ENCODE measurements at places on chromosomes 7 and 10.
A peak's percentile ranks its signal among the peaks of the same experiment; 100 is the strongest.

- DNase-seq: no peak
Observed at GRCh38 chr10:77357185-77357584, 280.4 kb downstream of the KCNMA1 start.

DNA sequence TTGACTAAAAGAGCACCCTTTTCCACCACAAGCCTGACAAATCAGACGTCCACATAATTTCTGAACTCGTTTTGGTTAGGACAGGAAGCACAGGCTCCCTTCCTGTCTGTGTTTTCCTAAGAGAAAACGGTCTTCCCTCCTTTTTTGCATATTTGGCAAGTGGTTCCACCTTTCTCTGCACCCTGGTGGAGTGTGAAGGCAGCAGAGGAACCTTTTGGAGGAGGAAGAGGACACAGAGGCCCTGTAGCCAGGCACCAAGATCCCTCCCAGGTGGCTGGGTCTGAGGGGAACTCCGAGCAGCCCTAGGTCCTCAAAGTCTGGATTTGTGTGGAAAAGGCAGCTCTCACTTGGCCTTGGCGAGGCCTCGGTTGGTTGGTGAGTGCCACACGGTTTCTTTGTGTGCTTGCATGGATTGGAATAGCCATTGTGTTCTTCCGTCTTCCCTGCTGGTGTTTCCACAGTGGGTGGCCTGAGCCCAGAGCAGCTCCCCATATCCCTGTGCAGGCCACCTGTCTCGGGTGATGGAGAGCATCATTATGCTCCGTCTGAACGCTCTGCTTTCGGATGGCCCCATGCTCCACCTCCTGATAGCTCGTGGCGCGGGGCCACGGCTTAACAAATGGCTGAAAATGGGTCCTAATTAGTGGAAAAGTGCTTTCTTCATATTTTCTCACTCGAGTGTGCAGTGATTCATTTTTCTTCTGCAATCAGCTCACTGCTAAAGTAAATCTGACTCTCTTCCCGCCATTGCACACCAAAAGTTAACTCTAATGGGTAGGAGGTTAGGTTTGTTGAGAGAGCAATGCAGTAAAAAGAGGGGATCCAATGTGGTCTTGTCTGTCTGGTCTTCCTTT, 4.2 kb downstream of the IKZF1 start:
- no peak for DNase-seq

DNA sequence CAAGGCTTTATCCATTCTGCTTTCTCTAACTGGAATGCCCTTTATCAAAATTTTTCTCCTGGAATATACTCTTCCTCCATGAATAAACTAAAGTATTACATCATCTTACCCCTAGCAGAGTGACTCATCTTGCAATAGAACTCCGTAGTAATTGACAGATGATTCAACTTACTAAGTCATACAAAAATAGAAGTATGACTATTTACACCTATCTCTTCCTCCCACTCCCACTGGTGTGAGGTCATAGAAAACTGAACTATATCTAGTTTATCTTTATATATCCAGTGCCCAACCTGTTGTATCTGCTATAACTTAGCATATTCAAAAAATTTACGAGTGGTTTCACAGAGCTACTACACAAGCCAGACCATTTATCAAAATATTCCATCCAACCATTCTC, 26.1 kb downstream of the ABCB1 start:
- peak; percentile 26 for DNase-seq

DNA sequence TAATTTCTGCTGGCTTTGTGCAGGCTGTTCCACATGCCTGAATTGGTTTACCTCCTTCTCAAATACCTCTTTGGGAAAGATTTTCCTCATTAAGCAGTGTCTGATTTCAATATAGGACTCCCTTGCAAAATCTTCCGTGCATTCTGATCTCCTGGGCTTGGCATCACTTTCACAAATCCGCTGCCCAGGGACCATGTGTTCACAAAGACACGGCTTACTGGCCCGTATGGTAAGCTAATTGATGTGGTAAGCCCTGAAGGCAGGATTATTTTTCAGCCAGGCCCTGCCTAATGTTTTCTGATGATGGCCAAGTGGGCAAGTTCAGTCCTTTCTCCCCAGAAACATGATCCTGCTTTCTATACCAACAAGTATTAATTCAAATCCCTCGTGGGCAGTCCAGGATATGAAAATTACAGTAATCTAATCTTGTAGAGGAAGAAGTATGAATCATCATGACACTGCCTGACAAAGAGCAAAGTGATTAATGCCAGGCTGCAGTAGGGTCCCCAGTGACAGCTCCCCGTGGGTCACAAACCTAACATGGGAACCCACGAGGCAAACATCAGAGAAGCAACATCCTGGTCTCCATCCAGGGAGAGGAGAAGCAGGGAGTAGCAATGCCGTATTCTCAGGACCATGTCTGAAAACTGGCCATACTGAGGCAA, 11.6 kb upstream of the SVIL start:
- DNase-seq: peak; percentile 100

DNA sequence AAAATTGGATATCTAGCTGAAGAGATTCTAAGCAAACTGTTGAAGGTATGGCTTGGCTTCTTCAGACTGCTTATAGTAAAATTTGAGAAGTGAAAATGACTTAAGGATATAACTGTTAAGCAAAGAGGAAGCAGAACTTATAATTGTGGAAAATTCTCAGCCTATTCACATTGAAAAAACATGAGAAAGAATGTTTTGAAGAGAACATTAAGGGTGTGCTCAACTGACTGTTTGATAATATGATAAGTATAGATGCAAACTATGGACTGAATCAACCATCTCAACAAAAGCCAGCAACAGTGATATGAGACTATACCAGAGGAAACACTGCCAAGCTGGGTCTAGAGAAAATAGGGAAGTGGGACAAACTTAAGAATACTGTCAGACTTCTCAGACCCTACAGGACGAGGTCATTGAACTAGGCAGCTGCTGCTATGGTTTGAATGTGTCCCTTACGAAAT, 133.1 kb upstream of the PPP1R3A start:
- no peak for DNase-seq

GRCh38 chr10:69815104-69815503, 13.4 kb downstream of the COL13A1 start:
- no peak for DNase-seq

GRCh38 chr7:30143748-30144251, 9.0 kb downstream of the MTURN start:
- DNase-seq: no peak

GRCh38 chr10:123409884-123410283, 255.7 kb downstream of the BUB3 start:
- DNase-seq: no peak

DNA sequence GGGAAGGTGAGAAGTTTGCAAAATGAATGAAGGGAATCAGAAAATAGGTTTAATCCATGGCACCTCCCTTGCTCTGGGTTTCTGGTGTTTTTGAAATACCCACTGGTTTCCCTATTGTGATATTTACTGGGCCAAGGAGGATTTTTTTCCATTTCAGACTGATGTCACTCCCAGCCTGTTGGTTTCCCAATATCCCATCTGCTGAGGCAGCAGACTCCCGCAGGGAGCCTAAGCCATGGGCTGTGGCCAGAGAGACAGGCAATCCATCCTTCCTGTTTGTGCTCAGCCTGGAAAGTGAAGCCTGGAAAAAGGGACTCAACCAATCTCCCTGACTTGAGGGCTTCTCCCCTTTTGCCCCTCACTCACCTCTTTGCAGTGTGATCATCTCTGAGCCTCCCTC, 22.8 kb downstream of the FAM107B start:
- peak; percentile 88 for DNase-seq

DNA sequence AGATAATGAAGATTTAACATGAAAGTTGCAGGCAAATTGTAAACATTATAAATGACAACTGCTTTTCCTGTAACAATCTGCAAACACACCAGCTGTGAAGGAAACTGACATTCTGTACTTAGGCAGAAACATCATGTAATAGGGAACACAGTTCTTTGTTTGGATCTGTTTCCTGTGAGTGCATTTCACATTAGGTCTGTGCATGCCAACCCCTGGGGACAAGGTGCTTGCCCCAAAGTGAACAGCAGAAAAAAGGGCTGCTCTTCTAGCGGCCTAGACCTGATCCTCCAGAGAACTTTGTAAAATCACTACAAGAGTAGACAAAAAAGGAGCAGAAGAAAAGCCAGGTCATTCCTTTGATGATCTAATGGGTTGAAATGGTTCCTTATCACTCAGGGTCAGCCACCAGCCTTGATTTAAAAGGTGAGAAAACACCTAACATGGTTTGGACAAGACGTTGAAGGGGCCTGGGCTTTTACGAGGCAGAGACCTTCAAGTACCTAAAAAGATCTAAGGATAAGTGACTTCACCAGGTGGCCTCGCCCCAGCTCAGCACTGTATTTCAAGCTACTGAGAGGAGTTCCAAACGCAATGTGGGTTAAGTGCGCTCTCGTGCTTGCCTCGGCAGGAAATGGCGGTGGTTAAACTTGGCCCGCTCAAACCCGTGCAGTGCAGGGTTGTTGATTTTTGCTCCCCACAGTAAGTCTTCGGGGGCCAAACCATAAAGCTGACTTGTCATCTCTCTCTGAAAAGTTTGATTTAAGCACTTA, 249.7 kb downstream of the CREB5 start:
- DNase-seq: no peak

DNA sequence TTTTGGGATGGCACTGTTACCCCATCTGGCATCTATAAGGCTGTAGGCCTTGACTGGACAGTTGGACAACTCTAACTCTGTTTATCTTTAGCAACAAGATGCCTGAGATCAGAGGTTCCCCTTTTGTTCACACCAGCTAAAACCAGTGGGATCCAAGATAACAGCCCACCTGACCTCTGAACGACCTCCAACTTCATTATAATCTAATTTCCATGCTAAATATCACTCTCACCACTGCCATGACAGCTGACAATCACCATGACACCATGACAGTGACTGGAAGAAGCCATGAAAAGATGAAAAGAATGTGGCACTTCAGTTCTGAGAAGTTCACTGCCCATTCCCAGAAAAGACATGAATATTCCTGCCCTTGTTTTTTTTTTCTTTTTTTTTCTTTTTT, 281.4 kb upstream of the TAC1 start:
- no peak for DNase-seq

- no peak for DNase-seq
Observed at GRCh38 chr7:132073920-132074589, 502.2 kb downstream of the PLXNA4 start.

DNA sequence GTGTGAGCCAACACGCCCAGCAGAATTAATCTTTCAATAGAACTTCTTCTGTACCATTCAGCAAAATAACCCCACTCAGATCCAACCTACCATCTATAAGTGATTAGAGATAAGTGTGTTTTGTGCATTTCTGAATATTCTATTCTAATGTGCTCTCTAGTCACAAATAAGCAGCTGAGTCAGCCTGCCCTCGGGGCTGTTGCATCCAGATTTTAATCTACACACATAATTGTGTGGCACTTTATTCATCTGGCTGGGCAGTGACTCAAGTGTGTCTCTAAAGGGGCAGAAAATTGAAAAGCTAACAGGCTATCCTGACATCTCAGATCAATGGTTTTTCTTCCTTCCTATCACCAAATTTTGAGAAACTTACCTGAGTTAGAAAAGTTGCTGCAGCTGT, 60.3 kb downstream of the PRR15 start:
- DNase-seq: no peak

DNA sequence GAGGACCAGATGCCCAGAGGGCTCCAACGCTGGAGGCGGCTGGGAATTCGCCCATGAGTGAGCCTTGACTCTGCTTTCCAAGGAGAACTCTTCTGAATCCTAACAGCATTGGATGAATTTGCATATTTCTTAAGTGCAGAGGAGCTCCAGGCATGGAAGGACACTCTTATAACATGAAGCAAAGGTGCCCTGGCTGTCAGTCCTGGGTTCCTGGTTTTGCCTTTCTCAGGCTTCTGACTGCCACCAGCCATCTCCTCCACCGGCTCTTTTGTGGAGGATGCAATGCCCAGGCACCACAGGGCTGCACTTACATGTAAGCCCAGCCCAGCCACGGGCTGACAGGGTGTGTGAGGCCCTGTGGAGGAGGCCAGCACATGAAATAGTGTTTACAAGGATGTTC, 8.2 kb downstream of the CLRN3 start:
- no peak for DNase-seq

DNA sequence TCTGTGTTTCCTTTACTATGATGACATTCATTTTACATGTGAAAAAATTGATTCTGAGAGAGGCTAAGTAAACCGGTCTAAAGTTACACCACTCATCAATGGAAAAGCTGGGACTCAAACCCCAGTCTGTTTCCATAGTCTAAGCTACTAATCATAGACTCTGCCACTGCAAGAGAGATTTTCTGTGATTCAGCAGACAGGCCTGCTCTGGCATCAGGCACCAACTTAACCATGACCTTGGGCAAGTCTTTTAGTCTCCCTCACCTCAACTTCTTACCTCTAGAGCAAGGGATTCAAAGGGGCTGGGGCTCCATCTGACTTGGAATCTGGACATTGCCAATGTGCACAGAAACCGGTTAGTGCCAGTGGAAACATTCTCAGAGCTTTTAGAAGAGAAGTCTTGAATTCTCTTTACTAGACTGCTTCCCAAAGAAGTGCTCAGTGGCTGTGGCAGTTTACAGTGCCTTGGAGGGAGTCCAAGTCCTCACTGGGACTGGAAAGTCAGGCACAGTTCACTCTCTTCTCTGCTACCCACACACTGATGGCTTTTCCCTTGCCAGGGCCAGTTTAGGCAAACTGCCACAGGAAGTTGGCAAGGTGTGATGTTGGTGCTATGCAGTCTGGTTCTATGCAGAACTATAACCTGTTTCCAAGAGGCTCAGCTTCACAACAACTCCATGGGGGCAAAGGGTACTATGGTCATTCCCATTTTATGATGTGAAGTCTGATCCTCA, 4.5 kb upstream of the BLNK start:
- DNase-seq: no peak

DNA sequence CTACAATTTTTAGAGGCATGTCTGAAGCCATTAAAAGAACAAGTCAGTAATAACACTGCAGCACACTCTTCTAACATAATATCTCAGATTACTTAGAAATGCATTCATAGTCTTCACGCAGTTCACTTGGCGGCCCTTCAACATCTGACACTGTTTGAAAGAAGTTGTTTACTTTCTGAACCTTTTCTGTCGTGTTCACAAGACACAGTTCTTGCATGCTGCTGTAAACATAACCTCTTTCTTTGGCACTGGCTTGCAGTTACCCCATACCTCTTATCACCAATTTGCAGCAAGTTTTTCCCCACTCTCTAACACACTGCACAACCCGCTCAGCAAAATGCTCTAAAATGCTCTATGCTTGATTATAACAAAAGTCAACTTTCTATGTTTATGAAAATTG, 12.0 kb downstream of the PIP4K2A start:
- peak; percentile 69 for DNase-seq

- no peak for DNase-seq
Observed at GRCh38 chr7:135257-135653, 57.1 kb upstream of the FAM20C start.

- no peak for DNase-seq
Observed at GRCh38 chr7:41084381-41084780, 618.5 kb downstream of the INHBA start.
